ENCODE measurements at places on chromosomes 1 and 21.

DNA sequence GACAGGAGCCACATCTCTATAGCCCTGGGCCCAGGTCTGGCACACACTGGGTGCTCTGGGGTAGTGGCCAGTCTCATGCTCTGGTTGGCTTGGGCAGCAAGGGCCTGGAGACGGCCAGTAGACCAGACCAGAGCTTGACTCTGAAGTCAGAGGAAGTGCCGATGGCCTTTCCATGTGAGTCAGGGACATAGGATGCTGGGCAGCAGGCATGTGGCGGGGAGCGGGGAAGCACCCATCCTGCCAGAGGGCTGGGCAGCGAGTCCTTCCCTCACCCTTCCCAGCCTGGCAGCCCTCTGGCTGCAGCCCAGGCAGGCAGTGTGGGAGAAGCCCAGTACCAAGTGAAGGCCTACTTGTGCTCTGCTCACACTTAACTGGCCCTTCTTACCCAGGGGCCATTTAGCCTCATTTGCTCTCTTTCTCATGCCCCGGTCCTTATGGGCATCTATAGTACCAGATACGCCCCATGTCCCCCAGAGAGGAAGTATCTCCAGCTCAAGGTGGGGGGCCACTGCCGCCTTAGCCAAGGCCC, 3.3 kb downstream of the GPR153 start:
- no peak for DNase-seq

DNA sequence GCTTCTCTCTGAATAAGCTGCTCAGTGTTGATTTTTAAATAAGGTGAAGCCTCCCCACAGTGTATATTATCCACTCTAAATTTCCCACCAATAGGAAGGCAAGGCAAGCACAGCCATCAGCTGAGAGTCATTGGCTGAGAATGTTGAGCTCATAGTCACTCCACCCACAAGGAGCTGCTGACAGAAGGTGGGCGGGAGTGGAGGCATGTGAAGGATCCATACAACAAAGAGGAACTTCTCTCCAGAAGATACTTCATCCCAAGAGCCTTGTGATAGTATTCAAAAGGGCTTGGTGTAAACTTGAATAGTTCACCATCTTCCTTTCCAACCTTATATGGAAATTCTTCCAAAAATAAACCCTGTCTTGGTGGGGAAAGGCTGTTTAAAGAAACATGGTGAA, 42.8 kb downstream of the SAMD13 start:
- no peak for DNase-seq

DNA sequence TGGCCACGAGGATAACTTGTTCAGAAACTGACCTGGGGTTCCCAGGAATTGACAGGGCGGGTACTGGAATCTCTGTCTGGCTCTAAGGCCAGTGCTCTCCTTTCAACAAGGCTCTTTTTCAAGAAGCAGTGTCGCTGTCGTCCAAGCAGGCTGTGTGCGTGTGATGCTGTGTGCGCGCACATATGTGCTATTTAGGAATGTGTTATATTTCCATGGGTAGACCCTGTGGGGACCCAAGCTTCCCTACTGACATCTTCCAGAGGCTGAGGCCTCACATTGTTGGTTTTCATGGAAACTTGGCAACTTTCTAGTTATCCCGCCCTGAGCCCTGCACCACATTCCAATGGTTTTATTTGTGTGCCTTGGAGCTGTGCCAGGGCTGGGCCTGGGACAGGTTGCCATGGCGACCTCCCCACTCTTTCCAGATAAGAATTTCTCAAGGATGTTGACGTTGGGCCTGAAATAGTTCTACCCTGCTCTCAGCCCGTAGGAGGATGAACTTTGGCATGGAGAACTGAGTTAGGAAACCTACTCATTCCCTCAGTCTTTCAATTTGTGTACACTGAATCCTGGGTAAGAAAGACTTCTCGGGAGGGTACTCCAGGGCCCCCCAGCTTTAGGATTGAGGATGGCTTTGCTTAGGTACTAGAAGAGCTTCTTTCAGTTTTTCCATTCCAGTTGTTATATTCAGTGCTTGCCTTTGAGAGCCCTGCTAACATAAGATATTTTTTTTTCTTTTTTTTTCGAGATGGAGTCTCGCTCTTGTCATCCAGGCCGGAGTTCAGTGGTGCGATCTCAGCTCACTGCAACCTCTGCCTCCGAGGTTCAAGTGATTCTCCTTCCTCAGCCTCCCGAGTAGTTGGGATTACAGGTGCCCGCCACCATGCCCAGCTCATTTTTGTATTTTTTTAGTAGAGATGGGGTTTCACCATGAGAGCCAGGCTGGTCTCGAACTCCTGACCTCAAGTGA, 38.8 kb upstream of the SRSF10 start:
- peak; percentile 84 for DNase-seq

DNA sequence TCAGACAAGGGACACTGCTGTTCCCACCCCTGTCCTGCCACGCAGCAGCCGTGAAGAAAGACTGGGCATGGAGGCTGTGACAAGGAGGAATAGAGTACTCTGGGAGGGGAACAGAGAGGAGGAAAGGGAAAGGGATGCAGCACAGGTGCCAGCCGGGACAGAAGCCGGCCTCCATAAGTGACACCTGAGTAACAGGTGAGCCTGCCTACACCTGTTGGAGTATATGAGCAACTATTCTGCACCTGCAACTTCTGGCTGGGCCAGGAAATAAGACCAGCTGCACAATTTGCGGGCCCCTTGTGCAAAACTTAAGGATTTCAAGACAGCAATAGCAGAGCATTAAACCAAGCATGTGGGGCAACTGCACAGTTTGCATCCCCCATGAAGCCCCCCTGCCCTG, 72.5 kb upstream of the GOLT1A start:
- no peak for DNase-seq

DNA sequence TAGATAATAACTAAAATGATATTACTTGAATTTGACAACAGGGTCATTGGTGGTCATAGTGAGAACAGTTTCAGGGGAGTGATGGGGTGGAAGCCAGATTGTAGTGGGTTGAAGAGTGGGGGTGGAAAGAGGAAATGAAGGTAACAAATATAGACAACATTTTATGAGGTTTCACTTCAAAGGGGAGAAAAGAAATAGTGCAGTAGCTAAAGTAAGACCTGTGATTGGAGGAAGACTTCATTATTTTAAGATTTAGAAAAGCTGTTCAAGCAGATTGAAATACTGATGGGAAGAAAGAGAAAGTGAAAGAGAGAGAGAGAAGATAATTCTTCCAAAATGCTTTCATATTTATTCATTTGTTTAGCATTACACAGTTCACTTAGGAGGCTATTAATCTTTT, 52.0 kb upstream of the KCNA3 start:
- DNase-seq: no peak

- DNase-seq: no peak
These were observed 176.2 kb downstream of the RHOU start for GRCh38 chr1:228911225-228912210.
